Posterior vena cava (tissue), 2 donors: ENCODE measurements at places on chromosomes 1 and 21. TPM values are rescaled to one million over a fixed set of nuclear protein-coding genes. Genes with fewer than 3 reads are reported as not detected.

- DNase-seq, result peak; percentile 69
Observed at GRCh38 chr1:28328228-28328648, 602 bp upstream of the MED18 start.

DNA sequence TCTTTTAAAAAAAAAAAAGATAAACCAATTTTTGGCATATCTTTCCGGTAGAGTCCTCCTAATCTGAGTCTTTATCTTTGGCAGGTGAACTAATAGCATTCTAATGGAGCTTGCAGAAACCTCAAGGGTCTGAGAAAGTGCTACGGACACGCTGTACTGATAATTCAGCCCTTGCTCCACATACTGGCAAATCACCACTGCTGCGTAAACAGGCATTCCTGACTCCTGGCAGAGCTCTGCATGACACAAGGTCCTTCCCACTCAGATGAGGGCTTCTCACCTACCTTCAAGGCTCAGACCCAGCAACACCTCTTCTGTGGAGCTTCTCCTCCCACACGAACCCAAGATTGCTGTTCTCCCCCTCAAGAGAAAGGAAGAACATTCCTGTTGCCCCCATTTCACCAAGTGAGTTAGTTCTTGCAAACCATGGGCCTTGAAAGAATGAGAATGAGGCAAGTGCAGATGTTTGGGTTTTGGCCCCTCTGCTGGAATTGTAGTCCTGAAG lies 48.0 kb downstream of the LYST start:
- DNase-seq, result no peak

DNA sequence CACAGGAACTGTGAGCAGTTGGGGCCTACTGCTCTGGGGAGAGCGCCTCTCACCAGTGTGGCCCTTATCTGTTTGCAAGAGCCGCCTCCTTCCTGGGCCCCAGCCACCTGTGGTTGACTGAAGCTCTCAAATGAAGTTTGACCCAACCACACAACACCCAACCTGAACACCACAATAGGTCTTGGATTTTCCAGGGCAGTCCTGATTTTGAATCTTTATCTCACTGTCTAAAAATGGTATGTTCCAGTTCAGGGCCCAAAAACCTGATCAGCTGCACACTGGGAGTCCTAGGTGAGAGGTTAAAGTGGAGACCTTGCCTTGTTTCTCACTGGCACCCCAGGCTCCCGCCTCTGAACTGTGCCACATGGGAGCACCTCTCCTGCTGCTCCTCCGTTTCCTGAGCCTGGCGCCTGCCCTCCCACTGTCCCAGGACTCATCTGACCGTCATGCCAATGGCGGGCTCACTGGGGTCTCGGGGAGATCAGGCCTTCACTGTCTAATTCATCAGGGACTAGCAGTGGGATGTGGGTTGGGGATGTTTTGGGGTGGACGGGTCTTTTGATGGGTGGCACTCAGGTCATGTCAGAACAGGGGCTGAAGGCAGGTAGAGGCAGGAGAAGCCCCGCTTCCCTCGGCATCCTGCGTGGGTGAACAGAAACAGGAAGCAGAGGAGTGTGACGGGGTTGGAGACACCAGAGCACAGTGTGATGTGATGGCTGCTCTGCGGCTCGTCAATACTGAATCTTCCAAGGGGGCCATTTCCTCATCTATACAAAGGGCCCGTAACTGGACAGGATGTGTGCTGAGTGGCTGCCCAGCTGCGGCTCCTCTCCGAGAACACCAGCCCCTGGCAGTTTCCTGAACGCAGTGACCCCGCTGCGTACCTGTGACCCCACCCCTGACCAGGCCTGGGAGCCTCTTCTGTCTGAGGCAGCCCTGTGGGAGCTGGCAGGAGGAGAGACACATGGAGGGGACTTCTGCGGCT lies 59.6 kb upstream of the ITPKB start:
- no peak for DNase-seq

DNA sequence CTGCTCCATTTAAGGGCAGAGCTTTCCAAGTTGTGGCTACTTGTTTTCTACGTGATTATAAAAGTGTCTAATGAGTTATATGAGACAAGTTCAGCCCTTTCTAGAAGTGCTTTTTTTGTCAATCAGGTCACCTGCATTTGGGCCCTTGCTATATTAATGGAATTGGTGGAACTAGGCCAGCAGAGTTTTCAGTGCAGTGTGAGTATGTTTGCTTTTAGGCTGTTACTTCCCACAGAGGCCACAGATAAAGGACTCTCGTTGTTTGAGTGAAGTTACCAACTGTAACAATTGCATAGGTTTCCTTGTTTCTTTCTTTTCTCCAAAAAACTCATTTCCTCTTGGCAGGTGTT lies 10.9 kb downstream of the SMAP2 start:
- no peak for DNase-seq

- no peak for DNase-seq
Observed at GRCh38 chr1:206937425-206937824, 8.8 kb downstream of the PIGR start.

- no peak for DNase-seq
Observed at GRCh38 chr1:228837817-228838716, 102.8 kb downstream of the RHOU start.

DNA sequence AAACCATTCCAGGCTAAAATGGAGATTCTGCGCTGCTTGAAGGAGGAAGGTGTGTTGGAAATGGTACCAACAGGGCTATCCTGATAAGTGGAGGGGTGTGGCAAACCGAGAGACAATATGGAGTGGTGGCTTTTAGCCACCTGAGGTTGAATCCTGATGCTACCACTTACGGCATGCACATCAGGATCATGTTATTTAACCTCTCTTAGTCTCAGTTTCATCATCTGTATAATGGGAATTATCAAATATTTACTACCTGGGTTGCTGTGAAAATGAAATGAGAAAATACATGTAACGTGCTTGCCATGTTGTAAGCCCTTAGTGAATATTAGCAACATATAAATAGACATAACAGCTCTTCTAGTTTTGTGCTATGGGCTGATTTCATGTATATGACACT lies 117.1 kb downstream of the TBX19 start:
- no peak for DNase-seq

Gene LCE3D
- not detected for total RNA-seq

Gene USP21
- total RNA-seq, result 20.8 TPM

Gene TDRD5
- total RNA-seq, result not detected

Gene EPHA10
- not detected for total RNA-seq

Gene C1orf210
- not detected for total RNA-seq
